ENCODE measurements at places on chromosomes 5 and 9. TPM values are rescaled to one million over a fixed set of nuclear protein-coding genes. Genes with fewer than 3 reads are reported as not detected.

SLC46A2 gene
- not detected for total RNA-seq

C8G gene
- 1.1 TPM for total RNA-seq

KCNN2 gene
- not detected for total RNA-seq

GRCh38 chr9:136107155-136107952, 11.3 kb downstream of the TMEM250 start:
- peak; percentile 89 for DNase-seq

DNA sequence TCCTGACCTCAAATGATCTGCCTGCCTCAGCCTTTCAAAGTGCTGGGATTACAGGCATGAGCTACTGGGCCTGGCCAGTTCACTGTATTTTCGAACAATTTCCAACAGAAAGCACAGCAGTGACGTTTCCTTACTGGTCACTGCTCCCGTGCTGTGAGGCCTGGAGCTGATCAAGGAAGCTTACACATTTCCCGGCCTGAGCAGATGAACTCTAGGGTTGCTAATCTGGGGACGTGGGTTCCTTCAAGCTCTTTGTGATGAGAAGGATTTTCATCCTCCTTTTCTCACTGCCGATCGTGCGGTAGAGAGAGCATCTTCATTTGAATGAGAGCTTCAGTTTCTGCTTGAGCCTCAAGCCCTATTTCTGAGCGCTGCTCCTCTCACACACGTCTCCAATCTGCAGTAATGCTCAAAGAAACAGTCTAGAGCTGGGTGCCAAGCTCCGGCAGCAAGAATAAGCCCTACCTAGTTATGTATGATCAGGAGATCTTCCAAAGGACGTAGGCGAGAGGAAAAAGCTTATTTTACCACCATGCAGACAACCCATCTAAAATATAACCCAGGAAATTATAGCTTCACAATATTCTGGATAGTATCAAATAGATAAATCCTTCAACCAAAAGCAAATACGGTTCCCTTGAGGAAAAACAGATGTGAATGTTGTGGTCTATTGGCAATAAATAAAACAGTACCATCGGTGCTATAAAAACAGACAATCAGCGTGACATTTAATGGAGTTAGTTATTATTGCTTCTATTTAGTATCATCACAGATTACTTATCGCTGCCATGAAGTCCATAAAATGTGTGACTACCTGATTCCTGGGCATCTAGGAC, 7.3 kb upstream of the SPATA24 start:
- no peak for DNase-seq

GRCh38 chr5:3036041-3036788, 284.7 kb upstream of the IRX2 start:
- no peak for DNase-seq

DNA sequence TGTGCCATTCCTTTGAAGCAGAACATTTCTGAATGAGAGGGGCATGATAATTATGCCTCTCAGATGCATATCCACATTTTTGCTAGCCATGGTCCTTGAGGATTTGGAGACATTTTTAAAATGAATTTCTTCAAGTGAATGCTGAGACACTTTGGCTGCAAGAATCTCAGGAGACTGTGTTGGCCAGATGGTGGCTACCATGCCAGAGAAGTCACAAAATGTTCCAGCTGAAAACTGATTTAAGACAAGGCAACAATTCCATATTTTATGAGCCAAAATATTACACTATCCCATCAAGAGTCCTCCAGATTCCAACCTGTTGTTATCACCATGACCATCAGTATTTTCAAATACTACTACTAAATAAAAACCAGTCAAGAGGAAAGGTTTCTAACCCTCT, 859.5 kb upstream of the DMAC1 start:
- DNase-seq: no peak

- no peak for DNase-seq
These were observed 83.3 kb upstream of the RORB start for GRCh38 chr9:74413876-74414275.

GRCh38 chr9:125913551-125913950, 166.4 kb downstream of the PBX3 start:
- no peak for DNase-seq

- DNase-seq: no peak
These were observed 62.6 kb upstream of the LRRTM2 start for GRCh38 chr5:138937392-138938387.

GRCh38 chr5:40474250-40474649, 205.5 kb upstream of the PTGER4 start:
- DNase-seq: no peak

- DNase-seq: no peak
These were observed 19.2 kb upstream of the HMGCS1 start for GRCh38 chr5:43332401-43332800.

GRCh38 chr9:22382331-22382730, 64.3 kb upstream of the DMRTA1 start:
- DNase-seq: no peak

GRCh38 chr5:72216756-72217155, 103.3 kb downstream of the MRPS27 start:
- no peak for DNase-seq

- DNase-seq: no peak
These were observed 260.4 kb upstream of the ADRA1B start for GRCh38 chr5:159655757-159656409.

- DNase-seq: no peak
These were observed 60.9 kb upstream of the PIP5K1B start for GRCh38 chr9:68643901-68644809.

DNA sequence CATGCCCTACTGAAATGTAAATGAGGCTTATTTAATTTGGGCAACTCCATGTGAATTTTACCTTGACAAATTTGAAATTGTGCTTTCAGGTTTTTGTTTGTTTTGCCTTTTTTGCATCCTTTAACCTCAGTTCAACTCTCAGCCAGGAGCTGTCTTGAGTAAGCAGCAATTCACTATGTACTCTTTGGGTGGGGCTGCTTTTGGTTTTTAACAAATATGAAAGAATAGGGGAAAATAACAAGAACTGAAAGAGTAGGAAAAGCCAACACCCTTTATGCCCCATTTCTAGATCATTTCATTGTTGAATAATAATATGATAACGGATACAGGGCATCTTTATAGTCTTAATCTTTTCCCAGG, 192.0 kb downstream of the ARHGAP26 start:
- DNase-seq: no peak

Measured in CD4-positive, CD25-positive, alpha-beta regulatory T cell (primary cell).